Activated CD8-positive, alpha-beta T cell treated with anti-CD3 and anti-CD28 coated beads for 36 hours (primary cell): ENCODE measurements at places on chromosomes 1 and 21. TPM values are rescaled to one million over a fixed set of nuclear protein-coding genes. Genes with fewer than 3 reads are reported as not detected.

The BTBD8 gene
- 1.3 TPM for total RNA-seq

The TMPRSS3 gene
- total RNA-seq, result 123 TPM

The SPATA17 gene
- total RNA-seq, result not detected

DNA sequence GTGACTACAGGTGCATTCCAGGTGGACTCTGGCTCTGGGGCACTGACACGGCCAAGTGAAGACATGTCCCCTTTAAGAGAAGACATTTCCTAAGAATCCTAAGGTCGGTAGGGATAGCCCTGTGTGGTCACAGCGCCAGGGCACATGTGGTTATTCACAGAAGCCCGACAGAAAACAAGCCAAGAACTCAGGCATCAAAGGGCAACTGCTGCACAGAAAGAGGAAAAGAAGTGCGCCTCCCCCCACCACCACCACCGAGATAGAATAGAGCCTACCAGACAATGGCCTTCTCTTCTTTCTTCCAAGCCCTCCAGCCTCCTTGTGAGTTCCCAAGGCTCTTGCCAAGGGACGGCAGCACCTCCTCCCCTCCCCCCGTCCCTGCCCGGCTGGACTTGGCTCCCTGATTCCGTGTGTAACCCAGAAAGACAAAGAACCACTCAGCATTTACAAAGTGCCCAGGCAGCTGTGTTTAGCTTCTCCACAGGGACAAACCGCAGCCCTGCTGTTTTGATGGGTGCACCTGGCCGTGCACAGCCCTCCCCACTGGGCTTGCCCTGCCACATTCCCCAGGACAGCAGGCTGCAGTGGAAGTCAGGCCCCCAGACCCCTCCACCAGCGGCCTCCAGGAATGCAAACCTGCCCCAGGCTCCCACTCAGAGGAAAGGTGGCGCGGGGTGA lies 30.2 kb downstream of the TMPRSS2 start:
- no peak for DNase-seq
- peaks cover 4% of the 10 kb centered on the region for H3K4me1 ChIP-seq
- H3K36me3 ChIP-seq, result no peaks in the 10 kb centered on the region

GRCh38 chr1:173114346-173114745 lies 63.6 kb upstream of the TNFSF18 start:
- H3K27ac ChIP-seq, result no peak overlapping the region
- no peak overlapping the region for H3K4me3 ChIP-seq
- no peak for DNase-seq
- H3K36me3 ChIP-seq, result no peaks in the 10 kb centered on the region
- H3K27me3 ChIP-seq, result no peaks in the 10 kb centered on the region

DNA sequence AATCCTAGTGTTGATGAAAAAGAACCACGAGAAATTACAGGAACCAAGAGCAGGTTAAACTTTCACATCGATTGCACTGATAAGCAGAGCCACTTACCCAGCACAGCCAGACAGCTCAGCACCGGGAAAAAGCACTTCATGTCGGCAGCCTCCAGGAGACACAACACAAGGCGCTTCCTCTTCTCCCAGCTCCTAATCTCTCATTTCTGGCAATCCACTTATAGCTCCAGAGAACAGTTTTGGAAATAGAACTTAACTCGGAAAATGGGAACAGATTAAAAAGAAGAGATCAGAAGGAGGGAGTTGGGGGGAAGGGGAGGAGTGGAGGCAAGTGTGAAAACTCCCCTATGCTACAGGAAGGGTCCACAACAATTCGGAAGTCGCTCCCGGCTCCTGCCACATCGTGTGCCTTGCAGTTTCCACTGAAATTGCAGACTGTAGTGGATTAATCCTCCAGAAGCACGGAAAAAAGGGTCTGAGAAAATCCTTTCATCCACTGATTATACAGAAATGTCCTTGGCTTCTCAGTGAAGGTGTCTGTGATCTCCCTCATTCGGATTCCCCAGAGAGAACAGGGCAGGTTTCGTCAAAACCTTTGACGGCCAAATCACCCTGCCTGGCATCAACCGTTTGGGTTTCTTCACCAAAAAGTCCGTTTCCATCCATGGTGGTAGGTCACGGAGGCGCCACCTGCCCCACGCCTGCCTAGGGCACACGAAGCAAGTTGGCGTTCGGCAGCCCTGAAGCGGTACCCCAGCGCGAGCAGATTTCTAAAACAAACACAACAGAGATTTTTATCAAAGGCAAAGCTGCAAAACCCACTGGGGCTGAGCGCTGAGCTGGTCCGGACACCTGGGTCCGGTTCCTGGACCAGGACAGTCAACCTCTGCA lies 1.1 kb downstream of the IGSF3 start:
- H3K4me1 ChIP-seq, result peaks cover 9% of the 10 kb centered on the region
- DNase-seq, result peak; percentile 12
- no peaks in the 10 kb centered on the region for H3K36me3 ChIP-seq
